HTR-8/SVneo (cell line): ENCODE measurements at places on chromosomes 2 and 18.

- DNase-seq, result no peak
Measured at GRCh38 chr2:112093216-112093615, 38.1 kb downstream of the TMEM87B start.

GRCh38 chr18:62957885-62958472 is 242.6 kb downstream of the PHLPP1 start:
- no peak for DNase-seq

DNA sequence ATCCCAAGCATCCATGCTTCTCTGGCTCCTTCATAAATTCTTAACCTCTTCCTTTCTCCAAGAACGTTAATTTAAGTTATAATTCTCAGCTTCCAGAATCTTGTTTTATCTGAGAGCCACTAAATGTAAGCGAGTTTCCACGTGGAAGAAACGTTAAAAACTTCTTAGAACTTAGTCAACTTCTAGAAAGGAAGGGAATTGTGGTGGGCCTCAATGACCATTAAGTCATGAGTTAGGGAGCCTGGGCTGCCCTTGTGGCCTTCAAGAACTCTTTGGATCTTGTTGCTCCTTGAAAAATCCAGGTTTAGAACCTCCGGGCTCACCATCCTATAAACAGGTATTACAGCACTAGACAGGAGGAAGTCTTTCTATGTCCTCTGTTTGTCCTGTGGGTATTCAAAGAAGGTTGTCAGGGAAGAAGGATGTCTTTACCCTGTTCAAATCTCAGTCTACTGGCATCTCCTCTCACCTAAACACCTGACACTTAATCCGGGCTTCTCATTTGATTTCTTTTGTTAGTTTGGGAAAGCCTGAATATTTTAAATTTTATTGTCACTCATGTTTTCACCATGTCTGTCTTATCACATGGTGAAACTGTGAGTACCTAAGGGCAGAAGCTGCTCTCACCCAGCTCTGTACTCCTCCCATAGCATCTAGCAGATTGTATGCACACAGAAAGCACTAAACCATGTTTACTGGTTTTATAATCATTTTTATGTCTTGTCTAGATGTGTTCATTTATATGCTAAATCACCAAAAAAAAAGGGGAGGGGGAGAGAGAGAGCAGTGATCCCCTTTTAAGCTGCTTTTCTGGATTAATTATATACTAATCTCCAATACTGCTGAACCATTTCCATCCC is 6.3 kb downstream of the RND3 start:
- DNase-seq, result no peak

DNA sequence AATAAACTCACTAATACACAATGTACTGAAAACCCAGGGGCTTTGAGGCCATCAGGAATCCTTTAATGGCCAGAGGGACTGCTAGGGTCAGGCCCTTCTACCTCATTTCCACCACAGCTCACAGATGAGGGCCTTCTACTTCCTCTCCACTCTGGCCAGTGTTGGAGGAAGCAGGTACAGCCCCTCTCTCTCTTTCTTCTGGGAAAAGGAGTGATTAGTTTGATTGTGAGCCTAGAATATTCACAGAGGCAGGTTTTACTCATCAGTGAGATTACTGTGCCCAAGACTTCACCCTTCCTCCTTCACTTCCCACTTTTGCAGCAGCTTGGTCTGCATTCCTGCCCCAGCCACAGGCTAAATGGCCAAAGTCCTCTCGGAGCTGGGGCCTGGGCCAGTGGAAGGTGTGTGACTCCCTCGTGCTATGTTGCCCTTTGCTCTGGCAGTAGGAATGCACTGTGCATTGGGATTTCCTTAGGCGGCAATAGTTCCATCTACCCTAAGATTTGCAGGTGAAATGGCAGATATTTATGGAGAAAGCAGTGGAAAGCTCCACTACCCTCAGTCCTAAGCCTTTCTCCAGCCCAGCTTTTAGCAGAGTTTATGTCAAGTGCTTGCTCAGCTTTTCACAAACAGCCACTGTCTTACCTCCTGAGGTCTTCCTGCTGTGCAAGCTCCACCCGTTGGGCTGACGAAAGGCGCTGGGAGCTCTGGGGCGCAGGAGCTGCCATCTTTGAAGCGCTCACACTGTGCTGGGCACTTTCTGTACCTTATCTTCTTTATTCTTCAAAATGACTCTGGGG is 36.2 kb upstream of the YES1 start:
- DNase-seq, result no peak

DNA sequence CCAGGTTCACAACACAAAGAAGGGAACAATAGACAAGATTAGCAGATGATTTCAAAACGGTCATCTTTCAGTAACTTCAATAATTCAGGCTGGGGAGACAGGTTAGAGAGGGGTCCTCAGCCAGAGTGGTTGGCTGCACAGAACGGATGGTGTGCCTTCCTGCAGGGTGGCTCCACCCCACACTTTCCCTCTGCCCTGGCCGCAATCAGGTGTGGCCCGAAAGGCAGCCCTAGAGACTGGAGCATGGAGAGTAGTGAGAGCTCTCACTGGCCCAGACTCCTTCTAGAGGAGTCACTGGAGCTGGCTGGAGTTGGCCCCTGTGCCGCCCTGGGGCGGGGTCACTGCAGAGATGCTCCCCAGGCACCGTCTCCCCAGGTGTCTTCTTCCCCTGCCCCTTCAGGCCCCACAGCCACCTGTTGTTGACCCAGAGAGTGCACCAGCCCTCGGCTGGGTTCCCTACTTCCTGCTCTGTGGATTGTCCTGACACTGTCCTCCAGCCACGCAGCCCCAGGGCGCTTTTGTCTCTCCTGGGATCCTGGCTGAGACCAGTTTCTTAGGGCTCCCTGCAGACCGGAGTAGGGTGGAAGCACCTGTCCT is 126.8 kb downstream of the PXDN start:
- no peak for DNase-seq

GRCh38 chr2:38750011-38750890 is 910 bp downstream of the SRSF7 start:
- DNase-seq, result peak; percentile 22

- no peak for DNase-seq
Measured at GRCh38 chr2:56170988-56171387, 12.8 kb upstream of the CCDC85A start.

GRCh38 chr2:127641846-127642507 is 4.0 kb upstream of the GPR17 start:
- DNase-seq, result no peak

DNA sequence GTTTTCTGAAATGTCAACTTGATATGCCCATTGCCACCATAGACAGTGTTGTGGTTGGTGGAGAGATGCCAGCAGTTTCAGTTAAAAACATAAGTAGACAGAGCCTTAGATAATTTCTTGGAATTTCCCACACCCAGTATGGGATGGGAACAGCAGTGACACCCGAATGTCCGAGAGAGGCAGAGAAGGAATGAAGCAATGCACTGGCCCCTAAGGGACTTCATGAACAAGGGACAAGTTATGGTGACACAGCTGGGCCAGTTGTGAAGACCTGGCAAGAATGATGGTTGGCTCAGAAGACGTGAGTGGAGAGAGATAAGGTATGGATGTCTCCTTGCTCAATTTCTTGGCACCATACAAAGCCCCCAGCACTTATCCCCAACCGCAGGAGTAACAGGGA is 165.2 kb upstream of the APCDD1 start:
- no peak for DNase-seq

- no peak for DNase-seq
Measured at GRCh38 chr2:38129987-38130386, 54.0 kb upstream of the CYP1B1 start.

- DNase-seq, result no peak
Measured at GRCh38 chr2:42147641-42148274, 21.4 kb upstream of the EML4 start.

DNA sequence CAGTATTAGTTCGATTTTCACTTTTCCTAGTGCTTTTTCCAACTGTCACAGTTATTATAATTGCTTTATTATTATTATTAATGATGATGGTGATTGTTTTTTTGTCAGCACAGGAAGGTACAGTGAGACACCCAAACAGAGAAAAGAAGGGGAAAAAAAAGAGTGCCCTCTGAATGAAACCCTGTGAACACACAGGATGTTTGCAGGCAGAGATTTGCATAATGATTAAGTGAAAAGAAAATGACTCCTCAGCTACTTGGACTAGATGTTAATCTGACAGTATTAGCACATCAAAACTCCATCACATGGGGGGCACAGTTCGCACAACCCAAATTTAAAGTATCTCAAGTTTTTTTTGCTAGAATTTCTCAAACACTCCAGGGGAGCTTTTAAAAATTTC is 32.9 kb downstream of the ADD2 start:
- DNase-seq, result no peak

- DNase-seq, result peak; percentile 59
Measured at GRCh38 chr2:229445019-229445418, 173.9 kb upstream of the PID1 start.

- DNase-seq, result no peak
Measured at GRCh38 chr2:12296915-12297314, 419.8 kb upstream of the TRIB2 start.

DNA sequence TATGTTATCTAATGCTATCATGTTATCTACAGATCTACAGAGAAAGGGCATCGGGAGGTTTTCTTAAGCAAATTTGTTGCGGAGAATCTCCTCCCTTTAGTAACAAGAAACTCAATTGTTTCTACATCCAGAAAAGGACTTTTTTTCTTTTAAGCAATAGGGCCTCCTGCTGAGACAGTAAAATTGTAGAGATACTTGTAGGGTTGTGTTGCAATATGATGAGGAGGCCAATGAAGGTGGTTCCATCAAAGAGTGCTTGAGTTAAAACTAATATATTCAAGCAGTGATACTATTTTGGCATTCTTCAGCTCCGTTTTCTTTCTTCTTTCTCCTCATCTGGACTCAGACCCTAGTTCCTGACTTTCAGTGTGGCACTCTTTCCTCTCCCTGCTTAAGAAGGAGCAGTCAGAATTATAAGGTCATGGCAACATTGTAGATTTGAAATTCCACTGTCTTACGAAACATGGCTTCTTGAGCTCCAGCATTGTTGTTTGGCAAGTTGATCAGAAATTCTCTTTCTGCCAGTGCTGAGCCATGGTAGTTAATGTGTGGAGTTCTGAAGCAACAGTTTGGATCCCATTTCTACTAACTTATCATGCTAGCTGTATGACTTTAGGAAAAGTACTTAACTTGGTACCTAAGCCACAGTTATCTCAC is 202.0 kb upstream of the SLC14A2 start:
- DNase-seq, result no peak

GRCh38 chr2:175450029-175450760 is 268.7 kb upstream of the ATP5MC3 start:
- DNase-seq, result no peak

DNA sequence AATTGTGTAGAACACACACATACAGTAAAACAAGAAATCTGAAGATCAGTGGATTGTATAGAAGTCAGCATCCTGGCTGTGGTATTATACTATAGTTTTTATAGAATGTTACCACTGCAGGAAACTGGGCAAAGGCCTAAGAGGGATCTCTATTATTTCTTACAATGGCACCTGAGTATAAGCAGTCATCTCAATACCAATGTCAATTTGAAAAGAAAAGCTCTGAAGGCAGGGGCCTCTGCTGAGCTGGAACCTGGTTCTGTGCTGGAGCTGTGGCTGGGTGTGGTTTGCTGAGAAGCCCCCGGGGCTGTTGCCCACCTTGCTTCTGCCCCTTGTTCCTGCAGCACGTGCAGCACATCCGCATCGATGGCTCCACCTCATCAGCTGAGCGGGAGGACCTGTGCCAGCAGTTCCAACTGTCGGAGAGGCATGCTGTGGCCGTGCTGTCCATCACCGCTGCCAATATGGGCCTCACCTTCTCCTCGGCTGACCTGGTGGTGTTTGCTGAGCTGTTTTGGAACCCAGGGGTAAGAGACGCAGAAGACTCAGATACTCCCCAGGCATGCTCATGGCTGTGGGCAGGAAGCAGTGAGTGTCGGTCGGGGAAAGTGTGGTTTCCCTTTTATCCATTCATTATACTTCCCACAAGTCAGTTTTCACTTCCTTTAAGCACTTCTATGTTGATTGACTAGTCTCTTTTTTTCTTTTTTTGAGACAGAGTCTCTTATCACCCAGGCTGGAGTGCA is 23.5 kb upstream of the RPL37A start:
- no peak for DNase-seq

DNA sequence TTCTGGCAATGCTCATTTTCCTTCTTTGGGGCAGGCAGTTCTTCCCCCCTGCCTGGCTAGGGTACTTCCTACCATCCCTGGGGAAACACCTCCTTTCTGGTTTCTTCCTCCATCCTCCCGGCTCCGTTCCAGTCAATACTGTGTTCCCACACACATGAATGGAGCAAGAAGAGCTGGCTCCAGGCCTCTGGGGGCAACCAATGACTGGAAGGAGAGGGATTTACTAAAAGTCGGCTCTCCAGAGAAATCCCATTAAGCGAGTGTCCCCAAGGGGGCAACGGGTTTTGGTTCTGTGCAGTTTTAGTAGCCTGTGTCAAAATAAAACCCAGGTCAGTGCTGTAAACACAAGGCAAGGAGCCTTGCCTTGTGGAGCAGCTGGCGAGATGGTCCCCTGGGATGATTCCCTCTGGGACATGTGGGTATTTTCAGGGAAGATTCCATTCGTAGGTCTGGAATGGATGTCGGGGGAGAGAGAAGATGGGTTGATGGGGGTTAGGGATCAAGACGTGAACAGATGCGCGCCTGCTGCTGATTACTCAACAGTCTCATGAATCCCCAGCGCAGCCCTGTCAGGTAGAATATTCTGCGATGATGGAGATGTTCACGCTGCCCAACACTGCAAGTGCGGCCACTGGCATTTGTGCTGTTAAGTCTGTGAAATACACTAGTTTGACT is 32.0 kb downstream of the EMILIN2 start:
- DNase-seq, result no peak

DNA sequence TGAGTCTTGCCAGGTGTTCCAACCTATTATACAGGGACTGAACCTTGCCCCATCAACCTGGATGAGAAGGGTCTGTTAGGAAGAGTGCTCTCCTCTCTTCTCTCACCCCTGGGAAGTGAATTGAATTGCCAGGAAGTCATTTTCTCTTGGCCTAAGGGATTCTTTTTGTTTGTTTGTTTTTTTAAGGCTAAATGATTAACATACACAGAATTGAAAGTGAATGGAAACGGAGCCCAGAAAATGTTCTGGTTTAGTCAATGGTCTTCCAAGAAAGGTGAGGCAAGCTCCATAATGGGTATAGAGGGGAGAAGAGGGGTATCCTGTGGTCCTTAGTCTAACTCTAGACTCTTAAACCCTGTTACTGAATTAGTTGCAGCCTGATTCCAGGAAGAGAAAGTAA is 189.1 kb downstream of the FSHR start:
- DNase-seq, result no peak
